ENCODE measurements at places on chromosomes 7 and 10.

- DNase-seq = no peak
Measured at GRCh38 chr7:80540836-80541235, 29.0 kb upstream of the GNAT3 start.

GRCh38 chr7:6475433-6476186, 27.9 kb upstream of the DAGLB start:
- DNase-seq = no peak

GRCh38 chr10:109895848-109896247, 27.5 kb downstream of the XPNPEP1 start:
- no peak for DNase-seq

DNA sequence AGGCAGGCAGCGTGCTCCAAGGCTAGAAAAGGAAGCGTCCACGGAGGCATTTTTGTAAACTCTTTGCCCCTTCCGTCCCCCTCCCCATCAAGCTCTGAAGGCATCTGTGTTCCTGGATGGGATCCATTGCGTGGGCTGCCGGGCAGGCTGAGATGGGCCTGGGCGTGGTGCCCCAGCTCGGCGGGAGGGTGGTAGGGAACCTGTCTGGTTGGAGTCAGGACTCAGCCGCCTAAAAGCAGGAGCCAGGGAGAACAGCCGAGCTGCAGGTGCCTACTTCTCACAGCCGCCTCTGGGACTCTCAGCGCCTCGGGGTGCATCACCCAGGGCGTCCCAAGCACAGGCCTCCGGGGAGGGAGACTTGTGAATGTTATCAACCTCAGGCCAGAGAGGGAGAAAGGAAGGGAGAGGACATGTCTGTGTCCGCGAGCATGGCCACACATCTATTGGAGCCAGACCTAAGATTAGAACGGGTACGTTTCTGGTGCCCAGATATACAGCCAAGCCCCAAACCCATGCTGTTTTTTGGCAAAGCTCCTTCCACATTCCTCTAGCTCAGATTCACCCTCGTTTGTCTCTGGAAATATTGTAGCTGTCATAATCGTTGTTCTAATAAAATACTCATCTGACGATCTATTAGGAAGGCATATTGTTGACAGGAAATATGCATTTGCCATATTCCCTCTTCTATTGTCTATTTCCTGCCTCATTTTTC, 48.6 kb upstream of the CTBP2 start:
- no peak for DNase-seq

Data from NCI-H510A (cell line).